Stimulated activated CD8-positive, alpha-beta memory T cell treated with anti-CD3 and anti-CD28 coated beads, Interleukin-4, amount 100 ng/mL, for 1 hour (primary cell): ENCODE measurements at places on chromosomes 1 and 21.

DNA sequence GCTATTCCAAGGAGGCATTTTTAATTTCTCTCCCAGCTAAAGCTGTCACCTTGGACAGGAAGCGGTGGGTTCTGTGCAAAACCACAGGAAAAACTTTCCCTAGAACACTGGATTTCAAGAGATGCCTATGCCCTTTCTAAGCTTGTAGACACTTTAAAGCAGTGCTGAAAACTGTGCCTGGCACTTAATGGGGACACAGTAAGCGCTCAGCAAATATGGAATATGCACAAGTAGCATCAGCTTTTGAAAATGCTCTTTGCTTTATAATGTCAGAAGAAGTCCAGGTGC is 50.9 kb upstream of the TARBP1 start:
- no peak for DNase-seq

GRCh38 chr1:22582661-22583635 is 19.7 kb downstream of the EPHA8 start:
- DNase-seq, result no peak

GRCh38 chr1:207850621-207851407 is 60.1 kb downstream of the CD34 start:
- no peak for DNase-seq

GRCh38 chr1:27332536-27333281 is 9.1 kb upstream of the SYTL1 start:
- no peak for DNase-seq

DNA sequence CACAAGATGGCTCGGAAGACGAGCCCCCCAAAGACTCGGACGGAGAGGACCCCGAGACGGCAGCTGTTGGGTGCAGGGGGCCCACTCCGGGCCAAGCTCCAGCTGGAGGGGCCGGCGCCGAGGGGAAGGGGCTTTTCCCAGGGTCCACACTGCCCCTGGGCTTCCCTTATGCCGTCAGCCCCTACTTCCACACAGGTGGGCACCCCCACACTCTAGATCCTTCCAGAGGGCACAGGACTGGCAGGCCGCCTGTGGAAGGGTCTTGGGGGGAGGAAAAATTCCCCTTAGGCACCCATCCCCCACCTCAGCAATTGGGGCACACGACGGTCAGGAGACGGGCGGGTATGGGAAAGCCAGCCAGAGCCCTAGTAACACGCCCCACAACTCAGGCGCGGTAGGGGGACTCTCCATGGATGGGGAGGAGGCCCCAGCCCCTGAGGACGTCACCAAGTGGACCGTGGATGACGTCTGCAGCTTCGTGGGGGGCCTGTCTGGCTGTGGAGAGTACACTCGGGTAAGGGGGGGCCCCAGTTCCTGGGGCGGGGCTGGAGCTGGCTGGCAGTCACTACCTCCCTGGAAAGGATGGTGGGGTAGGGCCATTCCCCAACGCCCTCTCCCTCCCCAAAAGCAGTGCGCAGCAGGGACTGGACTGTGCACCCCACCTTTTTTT is 16.1 kb downstream of the NOC2L start:
- DNase-seq, result no peak

DNA sequence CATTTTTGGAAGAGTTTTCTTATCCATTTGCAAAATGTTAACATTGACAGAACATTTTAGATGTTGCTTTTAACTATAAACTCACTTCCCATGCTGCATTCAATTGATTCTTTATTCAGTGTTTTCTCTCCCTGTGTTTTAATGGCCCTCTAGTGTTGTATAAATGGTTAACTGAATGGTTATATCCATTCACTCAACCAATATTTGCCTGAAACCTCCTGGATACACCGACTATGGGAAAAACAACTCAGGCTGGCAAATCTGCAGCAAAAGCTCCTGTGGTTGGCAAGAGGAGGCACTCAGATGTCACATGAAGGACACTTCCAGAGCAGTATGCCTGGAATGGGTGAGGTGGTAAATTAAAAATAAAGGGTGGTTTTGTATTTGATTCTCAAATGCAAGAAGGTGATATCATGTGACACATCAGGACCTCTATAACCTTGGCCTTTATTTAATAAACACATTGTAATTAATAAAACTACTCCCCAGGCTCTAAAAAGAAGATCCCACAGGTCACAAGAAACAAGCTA is 107.6 kb downstream of the BCAR3 start:
- no peak for DNase-seq

DNA sequence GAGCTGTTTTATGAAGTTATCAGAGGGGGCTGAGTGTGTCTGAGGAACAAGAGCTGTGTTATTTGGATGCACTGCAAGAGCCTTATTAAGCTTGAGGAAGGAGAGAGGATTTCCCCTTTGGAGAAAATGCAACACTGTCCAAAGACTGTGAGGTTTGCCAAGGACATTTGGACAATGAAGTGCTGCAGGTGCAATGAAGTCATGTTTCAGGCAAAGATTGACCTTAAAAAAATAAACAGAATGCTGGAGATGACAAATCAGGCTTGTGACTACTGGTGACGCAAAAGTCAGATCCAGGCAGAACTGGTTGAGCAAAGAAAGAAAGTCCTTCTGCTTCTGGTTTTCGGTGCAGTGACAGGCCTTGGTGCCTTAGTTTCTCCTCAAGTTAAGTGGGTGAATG is 125.2 kb upstream of the KIAA0040 start:
- no peak for DNase-seq

DNA sequence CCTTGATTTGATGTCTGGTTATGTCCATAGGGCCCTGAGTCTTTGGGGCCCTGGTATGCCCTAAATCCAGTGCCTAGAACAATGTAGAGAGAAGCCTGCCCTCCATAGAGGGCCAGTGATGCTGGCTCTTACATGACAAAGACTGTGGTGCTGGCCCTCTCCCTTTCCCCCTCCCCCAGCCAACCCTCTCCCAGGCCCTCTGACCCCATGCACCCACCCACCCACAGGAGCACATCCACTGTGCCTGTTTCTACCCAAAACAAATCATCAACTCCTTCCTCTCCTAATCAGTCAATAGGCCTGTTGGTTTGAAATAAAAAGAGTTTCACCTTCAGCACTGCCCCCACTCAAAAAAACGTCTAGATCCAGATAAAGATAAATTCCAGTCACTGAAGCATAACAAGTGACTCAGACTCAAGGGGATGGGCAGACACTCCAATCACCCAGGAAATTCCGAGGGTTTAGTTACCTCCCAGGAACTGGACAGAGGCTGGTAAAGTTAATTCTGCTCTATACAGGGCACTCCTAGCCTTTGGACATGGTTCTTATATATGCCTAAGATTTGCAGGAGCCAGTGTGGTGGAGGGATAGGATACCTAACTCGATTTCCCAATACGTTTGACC is 144.8 kb upstream of the VANGL1 start:
- DNase-seq, result no peak

GRCh38 chr1:54355931-54356679 is 50.1 kb downstream of the SSBP3 start:
- DNase-seq, result no peak

DNA sequence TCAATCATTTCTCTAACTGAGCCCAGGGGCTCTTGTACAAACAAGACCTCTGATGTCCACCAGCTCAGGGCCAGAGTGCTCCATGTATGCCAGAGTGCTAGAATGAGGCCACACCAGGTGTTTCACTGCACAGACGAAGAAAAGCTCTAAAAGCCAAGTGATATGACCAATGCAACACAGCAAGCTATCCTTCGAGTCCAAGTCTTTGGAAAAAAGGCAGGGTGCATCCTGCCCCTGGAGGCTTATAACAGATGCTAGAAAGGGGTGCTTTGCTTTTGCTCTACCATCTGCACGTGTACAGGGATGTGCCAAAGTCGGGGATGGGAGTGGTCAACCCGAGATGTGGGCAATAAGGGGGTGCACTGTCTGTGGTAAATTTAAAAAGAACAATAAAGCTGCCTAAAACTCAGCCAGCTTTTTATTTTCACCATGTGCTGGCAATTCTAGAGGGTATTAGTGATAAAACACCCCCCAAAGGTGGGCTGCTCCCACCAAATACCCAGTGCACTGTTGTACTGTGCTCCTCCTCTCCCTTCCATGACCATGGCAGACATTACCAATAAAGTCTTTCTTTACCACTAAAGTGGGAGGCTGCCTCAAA is 32.1 kb downstream of the SMIM12 start:
- DNase-seq, result no peak

GRCh38 chr1:198113342-198113750 is 43.5 kb upstream of the NEK7 start:
- no peak for DNase-seq

DNA sequence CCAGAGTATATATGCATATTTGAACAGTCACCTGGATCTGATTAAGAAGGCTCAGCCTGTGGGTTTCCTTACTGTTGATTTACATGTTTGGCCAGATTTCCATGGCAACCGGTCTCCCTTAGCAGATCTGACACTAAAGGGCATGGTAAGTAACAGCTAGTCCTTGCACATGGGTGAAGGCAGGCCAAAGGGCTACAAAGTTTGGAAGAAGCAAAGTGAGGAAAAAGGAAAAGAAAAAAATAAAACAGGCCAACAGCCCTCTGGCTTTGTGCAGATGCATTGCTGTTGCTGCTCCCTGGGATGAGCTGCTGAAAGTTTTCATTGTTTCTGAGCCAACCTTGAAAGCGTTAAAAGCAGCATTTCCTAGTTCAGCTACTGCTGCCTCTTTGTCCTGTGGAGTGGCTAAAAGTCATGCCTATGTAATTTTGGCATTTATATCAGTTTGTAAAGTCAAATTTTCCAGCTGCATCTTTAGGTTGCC is 176.5 kb upstream of the HOOK1 start:
- DNase-seq, result no peak
